ENCODE measurements at places on chromosomes 11 and 22.

DNA sequence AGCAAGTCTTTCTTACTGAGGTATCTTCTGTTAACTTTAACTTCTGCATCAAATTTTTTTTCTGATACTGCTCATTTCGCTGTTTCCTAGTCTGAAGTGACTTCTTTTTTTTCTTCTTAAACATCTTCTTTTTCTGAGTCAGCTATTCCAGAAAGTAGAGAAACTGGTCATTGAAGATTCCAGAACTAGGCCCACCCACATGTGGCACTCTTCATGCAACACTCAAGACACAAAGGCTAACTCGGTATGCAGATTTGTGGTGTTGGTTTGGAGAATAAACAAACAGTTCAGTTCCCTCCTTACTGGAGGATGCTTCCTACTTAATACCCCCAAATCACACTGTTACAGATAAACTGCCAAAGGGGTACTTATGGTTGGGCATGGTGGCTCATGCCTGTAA is 25.2 kb upstream of the MTCH2 start:
- no peak for DNase-seq

GRCh38 chr11:12494699-12495098 is 117.3 kb downstream of the PARVA start:
- DNase-seq: no peak

DNA sequence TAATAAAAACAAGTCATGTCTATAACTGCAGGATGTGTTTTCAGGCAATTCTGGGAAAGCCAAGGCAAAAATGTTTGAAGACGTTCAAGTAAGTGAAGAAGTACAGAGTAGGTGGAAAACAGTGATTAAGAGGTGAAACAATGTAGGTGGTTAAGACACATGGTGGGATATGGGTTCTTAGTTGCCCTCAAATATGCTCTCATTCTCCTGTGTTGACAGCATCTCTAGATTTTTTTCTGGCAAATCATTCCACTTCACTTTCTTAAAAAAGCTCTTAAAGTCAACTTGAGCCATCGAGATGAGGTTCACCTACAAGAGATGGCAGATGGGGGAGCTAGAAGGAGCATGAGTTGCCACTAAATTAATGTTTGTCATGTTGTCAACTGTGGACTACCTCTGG is 1041.0 kb upstream of the CNTN5 start:
- DNase-seq: no peak

DNA sequence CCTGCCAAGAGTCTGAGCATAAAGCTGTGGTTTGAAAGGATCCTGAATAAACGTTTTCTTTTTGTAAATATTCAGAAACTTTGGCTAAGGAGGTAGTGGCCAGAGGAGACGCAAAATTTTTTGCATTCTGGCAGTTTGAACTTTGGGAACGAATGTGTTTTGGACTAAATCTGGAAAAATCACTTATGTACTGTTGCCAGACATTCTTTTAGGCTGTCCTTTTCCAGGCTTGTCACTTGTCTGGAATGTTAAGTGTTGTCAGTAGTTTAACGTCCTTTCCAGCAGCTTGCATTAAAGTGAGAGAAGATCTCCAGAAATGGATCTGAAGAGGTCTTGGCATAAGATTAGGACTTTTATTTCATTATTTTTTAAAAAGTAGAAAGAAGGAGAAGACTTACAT is 18.5 kb downstream of the SPECC1L start:
- no peak for DNase-seq

- DNase-seq: no peak
Measured at GRCh38 chr11:62545437-62546243, 966 bp downstream of the AHNAK start.

- DNase-seq: no peak
Measured at GRCh38 chr11:119691701-119692539, 37.1 kb downstream of the NECTIN1 start.

DNA sequence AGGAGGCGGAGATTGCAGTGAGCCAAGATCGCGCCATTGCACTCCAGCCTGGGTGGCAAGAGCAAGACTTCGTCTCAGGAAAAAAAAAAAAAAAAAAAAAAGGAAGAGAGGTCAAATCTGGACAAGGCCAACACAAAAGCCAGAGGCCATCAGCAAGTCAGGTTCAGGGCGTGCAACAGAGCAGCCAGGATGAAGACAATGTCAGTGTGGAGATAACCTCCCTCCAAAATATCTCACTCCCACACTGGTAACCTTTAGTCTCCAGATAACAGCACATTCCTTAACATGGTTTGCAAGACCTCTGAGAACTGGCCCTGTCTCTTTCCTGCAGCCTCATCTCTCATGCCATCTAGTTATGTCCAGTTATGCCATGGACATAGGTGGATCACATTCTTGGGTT is 4.7 kb downstream of the CSNK2A3 start:
- no peak for DNase-seq

DNA sequence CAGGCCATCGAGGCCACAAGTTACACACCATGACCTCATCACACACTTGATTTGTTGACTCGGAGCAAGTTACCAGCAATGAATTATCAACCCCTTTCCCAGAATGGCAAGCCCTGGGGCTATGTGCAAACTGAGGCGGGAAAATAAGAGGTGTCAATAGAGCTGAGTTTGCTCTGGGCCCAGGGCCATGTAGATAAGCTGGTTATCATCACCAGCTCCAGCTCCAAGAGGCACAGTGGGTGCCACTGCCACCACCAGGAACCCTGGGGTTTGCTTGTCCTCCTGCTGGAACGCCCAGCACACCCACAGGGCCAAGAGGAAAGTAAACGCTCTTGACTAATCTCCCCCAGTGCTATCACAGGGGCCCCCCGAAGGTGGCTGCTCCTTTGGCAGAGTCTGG is 13.0 kb upstream of the VPS37C start:
- no peak for DNase-seq

DNA sequence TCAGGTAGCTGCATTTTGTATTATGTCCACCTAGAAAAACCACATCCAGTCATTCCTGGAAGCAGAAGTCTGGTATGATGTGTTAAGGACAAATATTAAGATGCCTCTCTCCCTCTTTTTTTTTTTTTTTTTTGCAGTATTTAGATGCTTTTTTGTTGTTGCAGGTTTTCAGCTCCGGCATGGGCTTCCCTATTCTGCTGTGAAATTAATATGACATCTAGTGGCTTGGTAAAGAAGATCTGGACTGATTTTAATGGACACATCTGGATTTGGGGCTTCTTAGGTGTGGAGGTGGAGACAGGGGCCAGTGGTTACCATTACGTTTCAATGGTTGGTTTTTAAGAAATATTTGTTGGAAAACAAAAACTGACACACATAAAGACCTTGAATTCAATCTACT is 47.5 kb upstream of the RASSF10 start:
- no peak for DNase-seq

GRCh38 chr11:9738116-9738515 is 74.2 kb downstream of the SWAP70 start:
- no peak for DNase-seq

DNA sequence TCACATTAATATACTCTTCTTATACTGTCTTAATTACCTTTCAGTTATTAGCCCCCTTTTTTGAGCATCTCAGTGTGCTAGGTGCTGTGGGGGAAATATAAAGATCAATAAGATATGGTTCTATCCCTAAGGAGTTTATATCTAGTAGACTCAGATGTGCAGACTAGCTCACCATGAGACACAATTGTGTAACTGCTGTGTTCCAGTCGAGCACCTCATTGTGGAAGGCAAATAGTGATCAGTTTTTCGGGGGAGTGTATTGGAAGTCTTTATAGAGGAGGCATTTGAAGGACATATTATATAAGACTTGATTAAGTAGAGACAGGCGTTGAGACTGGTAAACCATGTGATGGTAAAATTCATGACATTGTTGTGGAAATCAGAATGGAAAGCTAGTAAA is 11.8 kb downstream of the PDE3B start:
- DNase-seq: no peak

- DNase-seq: no peak
Measured at GRCh38 chr11:80188076-80188627, 747.3 kb upstream of the TENM4 start.

DNA sequence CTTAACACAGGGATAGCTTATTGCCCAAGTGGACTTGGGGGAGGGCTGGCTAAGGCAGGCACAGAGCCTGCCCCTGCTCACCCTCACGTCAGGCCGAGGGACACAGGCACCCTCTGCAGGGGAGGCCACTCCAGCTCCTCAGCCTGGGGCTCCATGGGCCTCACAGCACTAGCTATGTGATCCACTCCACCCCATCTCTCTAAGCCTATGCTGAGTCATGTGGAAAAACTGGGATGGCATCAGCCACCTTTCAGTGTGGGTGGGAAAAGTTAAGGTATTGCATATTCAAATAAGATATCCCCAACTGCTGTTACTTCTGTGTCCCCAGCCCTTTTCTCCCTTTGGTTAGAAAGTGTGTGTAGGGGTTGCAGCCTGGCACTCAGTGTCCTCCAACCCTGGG is 22.3 kb downstream of the RANGAP1 start:
- no peak for DNase-seq

DNA sequence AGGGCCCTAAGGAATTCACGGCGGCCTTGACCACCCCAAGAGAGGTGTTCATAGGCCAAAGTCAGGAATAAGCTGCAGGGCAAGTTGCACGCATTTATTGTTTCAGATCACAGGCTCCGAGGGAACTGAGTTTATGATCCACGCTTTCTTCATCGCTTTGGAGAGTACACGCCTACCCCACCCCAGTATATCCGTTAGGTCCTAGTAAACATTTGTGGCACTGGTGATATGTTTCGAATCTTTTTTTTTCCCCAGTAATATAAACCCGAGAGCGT is 805 bp downstream of the GANAB start:
- no peak for DNase-seq

GRCh38 chr11:6523253-6523652 is 26.2 kb downstream of the DNHD1 start:
- DNase-seq: no peak

GRCh38 chr11:62832336-62833234 is at the start of gene TEX54:
Gene TEX54 (minus strand): TSS chr11:62832841.
- DNase-seq: no peak

GRCh38 chr11:17746096-17746495 is 11.5 kb downstream of the KCNC1 start:
- no peak for DNase-seq

- no peak for DNase-seq
Measured at GRCh38 chr11:5288108-5288905, 13.4 kb downstream of the OR51B4 start.

- no peak for DNase-seq
Measured at GRCh38 chr22:32341122-32341740, 16.4 kb upstream of the RFPL3 start.

- no peak for DNase-seq
Measured at GRCh38 chr22:20973634-20974286, 6.7 kb downstream of the AIFM3 start.

DNA sequence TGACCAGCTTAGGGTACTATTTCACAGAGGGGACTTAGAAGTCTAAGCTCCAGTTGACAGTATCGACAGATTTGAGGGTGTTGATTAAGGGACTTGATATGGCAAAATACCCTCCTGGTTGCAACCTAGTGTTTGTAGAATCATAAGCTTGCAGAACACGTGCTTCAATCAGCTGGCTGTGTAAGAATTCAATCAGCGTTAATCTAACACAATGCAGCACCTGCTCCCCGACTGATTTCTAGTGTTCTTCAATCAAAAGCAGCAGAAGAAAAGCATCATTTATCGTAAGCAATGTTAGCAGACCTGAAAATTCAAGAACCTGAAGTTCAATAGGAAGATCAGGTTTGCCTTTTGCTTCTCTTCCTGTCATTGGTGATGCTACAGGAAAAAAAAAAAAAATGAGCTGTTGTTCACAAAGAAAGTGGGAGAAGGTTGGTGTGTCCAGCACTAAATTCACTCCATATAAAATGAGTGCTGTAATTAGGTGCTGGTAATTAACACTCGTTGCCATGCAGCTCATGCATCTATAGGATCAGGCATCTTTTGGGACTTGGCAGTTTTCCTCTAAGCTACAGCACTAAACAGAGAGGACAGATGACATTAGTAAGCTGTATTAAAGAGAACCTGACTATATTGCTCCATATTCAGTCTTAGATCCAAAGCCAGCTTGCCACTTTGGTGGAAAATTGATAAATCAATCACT is 840.3 kb downstream of the OPCML start:
- no peak for DNase-seq

- DNase-seq: no peak
Measured at GRCh38 chr22:49543876-49544275, 283.8 kb downstream of the BRD1 start.

GRCh38 chr22:20204806-20205205 is 54.0 kb upstream of the CCDC188 start:
- no peak for DNase-seq

DNA sequence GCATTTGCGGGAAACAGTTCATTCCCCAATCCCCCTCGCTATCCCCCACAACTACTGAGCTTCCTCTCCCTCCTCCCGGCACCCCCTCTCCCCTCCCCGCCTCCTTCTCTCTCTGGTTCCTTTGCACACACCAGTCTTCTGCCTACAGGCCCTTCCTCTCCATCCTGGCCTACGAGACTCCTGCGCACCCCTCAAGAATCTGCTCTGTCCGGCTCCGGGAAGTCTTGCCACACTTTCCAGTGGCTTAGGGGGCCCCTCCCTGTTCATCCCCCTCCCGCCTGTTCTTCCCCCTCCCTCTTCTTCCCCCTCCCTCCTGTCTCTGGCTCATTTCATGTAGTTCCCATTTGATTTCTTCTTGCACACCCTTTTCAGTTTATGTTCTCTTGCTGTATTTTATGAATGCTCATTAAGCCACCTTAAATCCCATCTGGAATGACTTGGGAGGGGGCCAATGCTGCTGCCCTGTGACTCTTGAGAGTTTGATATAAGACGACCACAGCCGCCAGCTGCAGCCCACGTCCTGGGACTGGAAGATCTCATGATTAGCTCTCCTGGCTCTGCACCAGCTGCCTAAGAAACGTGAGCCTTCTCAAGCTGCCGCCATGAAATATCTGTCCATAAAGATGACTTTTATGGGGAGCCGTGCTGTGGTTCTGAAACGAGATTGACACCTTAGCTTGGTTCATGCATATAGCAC is 50.9 kb downstream of the RPS6KA4 start:
- no peak for DNase-seq

DNA sequence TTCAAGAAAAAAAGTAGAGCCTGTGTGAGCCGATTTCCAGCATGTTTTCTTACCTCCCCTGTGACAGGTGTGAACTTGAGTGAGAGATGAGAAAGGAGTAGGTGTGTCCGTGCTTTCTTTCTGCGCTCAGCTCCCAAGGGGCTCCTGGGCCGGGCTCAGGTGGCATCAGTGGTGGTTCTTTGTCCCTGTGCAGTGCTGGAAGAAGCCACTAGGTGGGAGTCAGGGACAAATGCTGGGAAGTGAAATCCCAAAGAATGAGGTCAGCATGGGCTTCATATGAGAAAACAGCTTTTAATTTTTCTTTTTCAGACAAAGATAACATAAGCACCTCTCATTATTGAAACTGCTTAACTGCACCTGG is 57.8 kb downstream of the PPFIBP2 start:
- no peak for DNase-seq

GRCh38 chr22:50674606-50675552 is 2.3 kb downstream of the SHANK3 start:
- DNase-seq: no peak
